ENCODE measurements at places on chromosomes 4 and X. TPM values are rescaled to one million over a fixed set of nuclear protein-coding genes. Genes with fewer than 3 reads are reported as not detected.

The MAGED4B gene
- 3.2 TPM for polyA plus RNA-seq

- no peak for DNase-seq
These were observed 7.0 kb downstream of the NUP54 start for GRCh38 chr4:76141241-76141640.

DNA sequence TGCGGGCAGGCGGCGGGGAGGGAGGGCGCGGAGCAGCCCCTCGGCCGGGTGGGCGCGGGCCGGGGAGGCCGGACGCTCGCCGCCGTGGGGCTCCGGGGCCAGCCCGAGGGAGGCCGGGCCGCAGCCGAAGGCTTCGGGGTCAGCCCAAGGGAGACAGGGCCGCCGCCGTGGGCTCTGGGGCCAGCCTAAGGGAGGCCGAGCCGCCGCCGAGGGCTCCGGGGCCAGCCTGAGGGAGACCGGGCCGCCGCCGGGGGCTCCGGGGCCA lies 251 bp downstream of the KIAA0232 start:
- DNase-seq: no peak

GRCh38 chr4:93764639-93765246 lies 63.8 kb upstream of the ATOH1 start:
- DNase-seq: no peak

The ADRA2C gene
- 7.3 TPM for polyA plus RNA-seq

DNA sequence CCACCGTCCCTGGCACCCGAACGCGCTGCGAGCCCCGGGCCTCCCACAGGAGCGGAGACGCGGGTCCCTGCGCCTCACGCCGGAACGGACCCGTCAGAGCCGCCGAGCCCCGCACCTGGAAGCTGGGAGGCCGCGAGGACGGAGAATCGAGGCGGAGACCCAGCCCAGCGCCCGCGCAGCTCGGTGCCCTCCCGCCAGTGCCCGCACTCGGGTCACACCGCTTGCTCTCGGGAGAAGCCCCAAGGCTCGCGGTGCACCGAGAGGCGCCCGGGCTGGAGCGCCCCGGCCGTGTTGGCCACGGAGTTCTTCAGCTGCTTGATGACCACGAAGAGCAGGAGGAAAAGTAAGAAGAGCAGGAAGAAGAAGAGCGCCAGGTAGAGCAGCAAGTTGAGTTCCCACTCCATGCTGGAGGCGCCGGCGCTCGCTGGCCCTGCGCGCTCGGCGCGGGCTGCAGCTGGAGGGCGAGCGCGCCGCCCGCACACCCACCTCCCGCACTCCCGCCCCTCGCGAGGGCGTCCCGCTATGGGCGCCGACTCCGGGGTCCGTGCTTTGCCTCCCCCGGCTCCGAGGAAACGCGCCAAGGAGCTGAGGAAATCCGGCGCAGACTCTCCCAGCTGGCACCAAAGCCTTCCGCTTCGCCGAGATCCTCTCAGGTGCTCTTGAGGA lies at the start of gene SMIM43:
Gene SMIM43, minus strand, starts transcription at position 463 of the 666 bp plus-strand sequence. Its CDS starts 59 bp downstream, at position 404.
- DNase-seq: no peak

GRCh38 chr4:11739992-11740391 lies 311.3 kb upstream of the HS3ST1 start:
- no peak for DNase-seq

GRCh38 chrX:105837232-105837631 lies 14.9 kb downstream of the NRK start:
- peak; percentile 71 for DNase-seq

DNA sequence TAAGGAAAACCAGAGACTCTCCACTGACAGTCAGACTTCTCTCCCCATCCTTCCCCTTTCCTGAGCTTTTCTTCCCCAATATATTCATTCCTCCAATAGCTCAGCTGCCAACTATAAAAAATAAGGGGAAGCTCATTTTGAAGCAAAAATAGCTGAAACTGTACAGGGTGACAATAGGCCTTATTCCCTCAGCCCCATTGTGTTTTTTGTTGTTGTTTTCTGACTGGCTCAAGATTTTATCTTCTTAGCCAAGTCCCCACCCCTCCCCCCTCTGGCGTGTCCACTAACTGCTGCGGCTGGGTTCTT lies 26.2 kb downstream of the PRPS1 start:
- peak; percentile 24 for DNase-seq

DNA sequence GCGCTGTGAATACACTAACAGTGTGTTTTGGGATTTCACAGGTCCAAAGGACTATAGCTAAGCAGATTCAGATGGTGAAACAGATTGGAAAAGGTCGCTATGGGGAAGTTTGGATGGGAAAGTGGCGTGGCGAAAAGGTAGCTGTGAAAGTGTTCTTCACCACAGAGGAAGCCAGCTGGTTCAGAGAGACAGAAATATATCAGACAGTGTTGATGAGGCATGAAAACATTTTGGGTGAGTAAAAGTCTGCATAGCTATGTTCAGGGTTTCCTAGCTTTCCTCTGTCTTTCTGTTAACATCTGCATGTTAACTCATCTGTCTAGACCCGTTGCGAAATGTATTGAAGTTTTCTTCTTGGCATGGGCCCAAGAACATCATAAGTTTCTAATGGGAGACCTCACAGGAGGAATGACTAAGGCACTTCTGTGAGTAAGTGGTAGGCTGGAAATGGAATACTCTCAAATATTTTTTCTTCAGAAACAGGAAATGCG lies 372.1 kb downstream of the BMPR1B start:
- DNase-seq: no peak

All from heart right ventricle (tissue), 16 donors.